ENCODE measurements at places on chromosomes 16 and 17.

- no peak for DNase-seq
These were observed 21.4 kb downstream of the THUMPD1 start for GRCh38 chr16:20720251-20720650.

DNA sequence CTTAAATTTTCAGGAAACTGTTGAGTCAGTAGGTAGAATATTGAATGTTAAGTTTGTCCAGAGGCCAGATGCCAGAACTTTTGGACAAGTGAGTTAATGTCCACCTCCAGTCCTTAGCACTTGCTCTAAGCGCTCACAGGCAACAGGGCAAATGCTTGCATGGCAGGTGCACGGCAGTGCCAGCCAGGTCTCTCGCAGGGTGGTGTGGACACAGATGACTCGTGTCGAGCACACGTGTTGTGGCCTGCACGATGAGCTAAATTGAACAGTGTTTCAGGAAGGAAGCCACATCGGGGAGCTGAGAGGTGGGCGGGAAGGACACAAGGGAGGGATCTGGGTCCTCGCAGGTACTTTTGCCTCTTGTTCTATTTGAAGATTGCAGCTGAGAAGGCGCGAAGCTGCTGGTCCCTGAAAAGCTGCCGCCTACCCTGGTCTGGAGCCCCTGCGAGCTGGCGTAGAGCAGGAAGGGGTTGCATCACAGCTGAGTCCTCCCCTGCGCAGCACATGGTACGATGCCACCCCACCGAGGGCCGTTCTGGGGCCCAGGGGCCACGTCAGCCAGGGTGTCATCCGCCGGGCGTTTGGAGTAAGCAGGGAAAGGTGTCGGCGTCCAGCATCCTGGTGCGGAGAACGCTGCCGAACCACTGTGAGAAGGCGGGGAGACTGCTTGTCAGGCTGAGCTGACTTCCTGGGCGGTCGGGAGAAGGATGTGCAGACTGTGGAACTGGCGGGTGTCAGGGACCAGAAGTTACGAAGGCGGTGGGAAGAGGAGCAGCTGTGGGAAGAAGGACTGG lies 6.3 kb downstream of the RAB40C start:
- no peak for DNase-seq

GRCh38 chr17:41404024-41404671 lies 6.7 kb upstream of the KRT31 start:
- DNase-seq = peak; percentile 76

- no peak for DNase-seq
These were observed 25.5 kb downstream of the RAB11FIP3 start for GRCh38 chr16:450785-451512.

GRCh38 chr17:31008374-31009041 lies 37.7 kb downstream of the RNF135 start:
- peak; percentile 84 for DNase-seq

- DNase-seq = peak; percentile 82
These were observed 56.4 kb downstream of the SLC6A2 start for GRCh38 chr16:55711959-55712876.

DNA sequence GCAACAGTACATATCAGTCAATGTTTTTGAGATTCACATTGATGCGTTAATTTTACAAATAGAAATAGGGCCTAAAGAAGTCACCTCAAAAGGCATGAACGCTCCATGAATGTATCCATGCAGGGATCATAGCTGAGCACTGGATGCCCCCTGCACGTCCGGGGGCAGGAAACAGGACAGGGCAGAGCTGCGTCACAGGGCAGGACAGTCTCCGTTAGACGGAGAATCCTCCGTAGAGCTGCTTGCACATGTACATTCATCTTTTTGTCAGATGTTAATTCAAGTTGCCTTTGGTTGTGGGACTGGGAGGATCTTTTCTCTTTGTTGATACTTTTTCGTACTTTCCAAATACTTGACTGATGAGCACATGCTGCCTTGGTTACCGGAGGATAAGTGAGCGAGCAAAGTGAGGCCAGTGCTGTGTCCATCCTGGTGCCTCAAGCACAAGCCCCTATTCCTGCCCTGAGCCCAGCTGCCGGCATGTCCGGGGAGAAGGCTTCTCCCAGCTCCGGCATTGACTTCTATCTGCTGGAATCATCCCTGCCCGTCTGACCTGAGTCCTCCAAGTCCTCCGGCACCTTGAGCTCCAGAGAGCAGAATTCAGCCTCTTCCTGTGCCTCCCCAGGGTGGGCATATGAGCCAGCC lies 15.0 kb downstream of the GAA start:
- peak; percentile 47 for DNase-seq

DNA sequence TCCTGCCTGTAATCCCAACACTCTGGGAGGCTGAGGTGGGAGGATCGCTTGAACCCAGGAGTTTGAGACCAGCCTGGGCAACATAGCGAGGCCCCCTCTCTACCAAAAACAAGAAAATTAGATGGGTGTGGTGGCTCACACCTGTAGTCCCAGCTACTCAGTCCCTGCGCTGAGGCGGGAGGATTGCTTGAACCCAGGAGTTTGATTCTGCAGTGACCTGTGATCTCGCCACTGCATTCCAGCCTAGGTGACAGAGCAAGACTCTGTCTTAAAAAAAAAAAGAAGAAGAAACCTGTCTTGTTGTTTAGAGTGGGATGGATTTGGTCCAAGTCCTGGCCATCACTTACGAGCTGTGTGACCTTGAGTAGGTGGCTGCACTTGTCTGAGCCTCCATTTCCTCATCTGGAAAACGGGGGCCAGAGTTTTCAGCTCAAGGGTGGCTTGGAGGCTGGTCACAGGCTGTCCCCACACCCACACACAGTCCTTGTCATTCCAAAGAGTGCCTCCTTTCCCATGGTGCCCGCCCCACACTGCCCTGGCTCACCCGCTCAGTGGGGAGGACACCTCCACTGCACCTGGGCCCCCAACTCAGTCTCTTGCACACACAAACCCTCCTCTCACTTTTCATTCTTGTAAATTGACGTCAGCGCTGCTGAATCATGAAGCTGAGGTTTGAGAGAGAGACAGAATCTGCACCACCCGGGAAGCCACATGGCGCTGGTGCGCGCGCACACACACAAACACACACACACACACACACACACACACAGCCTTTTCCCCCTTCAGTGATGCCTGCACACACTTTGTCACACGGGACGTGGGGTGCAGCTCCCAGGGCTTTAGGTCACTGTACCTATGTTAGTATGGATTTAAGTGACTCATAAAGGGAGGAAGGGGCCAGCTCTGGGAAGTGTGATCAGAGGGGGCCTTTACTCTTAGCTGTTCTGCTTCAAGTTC lies 4.2 kb downstream of the SOCS1 start:
- DNase-seq = peak; percentile 90

DNA sequence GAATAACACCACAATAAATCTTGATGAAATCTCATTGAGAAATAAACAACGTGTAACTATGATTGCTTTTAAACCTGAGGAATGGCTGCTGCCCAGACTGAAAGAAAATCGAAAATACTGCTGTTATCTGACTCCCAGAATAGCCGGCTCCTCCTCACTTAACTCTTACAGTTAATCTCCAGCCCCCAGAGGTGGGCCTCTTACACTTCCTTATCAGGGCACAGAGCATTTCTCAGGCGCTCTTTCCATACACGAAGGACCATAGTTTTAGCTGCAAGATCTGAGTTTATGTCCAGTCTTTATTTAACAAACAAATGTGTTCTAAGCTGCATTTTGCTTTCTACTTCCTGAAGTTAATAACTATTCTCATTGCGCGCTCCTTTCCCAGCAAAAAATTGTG lies 206.9 kb downstream of the MAP2K4 start:
- no peak for DNase-seq

DNA sequence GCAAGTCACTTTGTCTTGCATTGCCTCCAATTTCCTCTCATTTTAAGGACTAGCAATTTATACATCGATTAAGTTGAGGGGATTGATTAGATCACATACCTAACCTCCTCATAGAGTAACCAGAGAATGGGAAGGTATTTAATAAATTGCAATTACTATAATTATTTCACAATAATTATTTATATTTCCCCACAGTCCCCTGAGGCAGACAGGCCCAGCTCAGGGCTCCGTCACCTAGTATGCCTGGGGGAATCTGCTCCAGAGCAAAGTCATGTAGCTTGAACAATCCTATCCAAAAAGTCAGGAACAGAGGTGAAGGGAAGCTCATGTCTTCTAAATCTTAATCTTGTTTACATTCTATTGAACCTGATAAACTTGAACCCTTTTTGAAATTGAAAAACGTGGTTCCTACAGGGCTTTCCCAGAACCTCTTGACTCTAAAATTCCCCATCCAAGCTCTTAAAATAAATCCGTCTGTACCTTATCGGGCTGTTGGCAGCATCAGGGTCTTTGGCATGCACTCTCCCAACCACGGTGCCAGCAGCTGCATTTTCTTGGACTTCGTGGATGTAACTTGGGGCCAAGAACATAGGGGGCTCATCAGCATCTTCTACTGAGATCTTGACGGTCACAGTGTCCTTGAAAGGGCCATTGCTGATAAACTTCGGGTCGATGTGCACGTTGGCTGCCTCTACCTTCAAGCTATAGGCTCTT lies 140.1 kb downstream of the CDH11 start:
- no peak for DNase-seq

DNA sequence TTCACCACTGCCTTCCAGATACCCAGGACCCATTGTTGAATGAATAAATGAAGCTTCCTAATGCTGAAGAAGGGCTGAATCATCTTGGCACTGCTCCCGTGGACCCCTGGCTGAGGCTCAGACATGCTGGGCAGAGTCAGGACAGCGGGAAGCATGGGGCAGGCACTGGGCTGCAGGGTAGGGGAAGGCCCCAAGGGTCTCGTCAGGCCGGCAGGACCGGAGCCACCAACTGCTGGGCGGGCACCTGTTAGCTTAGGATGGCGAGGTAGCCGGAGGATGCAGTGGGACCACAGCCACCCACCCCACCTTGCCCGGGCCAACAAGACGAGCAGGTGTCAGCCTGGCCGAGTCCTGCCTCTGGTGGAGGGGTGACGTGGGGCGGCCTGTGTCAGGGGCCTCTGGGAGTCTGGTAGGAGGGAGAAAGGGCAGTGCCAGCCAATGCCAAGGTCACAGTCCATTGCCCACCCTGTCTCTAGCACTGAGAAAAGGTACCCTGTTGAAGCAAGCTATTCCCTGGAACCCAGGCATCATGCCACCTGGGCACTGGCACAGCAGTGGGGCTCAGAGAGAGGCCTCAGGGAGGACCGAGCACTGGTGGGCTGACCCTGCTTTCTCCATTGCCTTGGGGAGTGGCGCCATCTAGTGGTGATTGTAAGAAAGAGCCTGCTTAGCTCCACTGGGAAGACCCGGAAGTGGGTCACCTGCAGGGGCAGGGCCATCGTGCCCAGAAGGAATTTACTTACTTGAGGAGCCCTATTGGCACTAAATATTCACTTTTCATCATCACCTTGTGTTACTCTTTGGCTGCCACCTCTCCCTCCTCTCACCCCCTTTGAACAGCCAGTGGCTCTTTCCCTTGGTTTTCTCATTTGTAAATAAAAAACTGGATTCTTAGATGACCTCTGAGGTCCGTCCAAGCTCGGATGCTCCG lies 3.0 kb upstream of the DLX3 start:
- peak; percentile 91 for DNase-seq

GRCh38 chr16:83781-84615 lies 6.0 kb downstream of the MPG start:
- DNase-seq = no peak

DNA sequence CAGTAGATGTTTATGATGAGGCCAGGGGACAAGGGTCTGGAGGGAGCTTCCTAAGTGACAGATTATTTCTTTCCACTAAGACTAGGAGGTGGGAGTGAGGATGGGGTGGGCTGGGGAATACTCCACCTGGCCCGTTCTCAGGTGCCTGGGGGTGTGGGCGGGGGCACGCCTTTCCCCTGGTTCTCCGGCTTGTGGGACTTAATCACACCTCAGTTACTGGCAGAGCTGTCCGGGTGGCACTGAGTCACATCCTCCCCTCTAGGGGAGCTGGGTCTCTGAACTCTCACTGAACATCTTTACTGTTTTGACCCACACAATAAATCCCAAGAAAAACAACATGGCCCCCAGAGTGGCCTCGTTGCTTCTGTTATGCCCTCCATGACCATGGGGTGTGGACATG lies 332.8 kb downstream of the MAF start:
- DNase-seq = peak; percentile 79

DNA sequence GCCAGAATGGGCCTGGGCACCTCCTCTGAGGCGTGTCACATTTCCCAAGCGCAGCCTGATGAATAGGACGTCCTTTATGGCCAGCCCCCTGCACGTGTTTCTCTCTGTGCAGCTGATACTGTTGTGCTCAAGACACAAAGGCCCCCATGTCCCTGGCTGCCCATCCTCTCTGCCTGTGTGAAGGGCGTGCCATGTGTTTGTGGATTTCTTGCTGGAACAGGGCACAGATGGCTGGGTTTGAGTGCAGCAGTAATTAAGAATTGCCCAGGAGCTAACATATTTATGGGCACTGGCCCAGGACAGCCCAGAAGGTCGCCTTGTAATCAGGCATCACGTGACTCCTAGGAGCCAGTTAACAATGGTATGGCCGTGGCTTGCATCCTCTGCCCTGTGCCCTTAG lies 181.1 kb downstream of the CCDC182 start:
- DNase-seq = no peak

DNA sequence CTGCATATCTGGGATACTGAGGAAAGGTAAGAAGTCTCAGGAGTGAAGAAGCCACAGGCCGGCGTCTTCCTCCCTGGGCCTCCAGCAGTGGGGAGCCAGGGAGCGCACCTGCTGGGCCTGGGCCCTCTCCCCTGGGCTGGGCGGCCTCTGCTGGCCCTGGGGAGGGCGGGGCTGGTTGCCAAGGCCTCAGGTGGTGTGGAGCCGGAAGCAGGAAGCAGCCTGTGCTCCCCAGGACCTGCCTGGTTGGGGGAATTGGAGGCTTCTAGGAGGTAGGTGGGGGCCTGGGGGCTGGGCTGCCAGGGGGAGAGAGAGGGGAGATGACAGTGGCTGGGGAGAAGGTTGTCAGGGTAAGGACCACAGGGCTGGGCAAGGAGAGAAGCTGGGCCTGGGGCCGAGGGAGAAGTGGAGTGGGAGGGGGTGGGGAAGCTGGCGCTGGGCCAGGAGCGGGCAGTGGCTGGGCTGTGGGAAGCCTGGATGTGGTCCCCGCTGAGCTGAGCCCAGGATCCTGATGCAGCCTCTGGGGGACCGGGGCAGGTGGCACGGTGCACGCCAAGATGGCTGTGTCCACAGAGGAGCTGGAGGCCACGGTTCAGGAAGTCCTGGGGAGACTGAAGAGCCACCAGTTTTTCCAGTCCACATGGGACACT lies at the start of gene SMIM22:
Gene SMIM22 (plus strand): TSS at position 189 of the 647 bp plus-strand sequence. CDS start 366 bp downstream, at position 555.
- no peak for DNase-seq

DNA sequence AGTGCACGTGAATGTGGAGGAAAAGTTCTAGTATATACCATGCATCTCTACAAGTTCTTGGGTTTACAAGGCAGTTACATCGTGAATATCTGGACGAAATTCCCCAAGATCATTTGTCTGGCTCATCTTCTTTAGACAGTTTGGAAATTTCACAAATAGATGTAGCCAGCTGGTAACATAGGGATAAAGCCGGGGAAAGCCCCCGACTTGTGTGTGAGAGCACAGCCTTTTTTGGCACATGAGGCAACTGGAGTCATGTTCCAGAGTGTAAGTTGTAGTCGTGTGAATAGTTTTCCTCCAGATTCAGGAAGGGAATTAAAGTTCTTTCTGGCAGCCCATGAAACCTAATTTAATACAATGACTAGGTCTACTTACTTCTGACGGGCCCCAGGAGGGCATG lies 62.3 kb downstream of the MARCHF10 start:
- no peak for DNase-seq

- no peak for DNase-seq
These were observed 101.2 kb downstream of the KCNJ2 start for GRCh38 chr17:70270554-70270953.

GRCh38 chr17:76585033-76585648 lies 519 bp downstream of the ST6GALNAC2 start:
- DNase-seq = peak; percentile 63

GRCh38 chr17:63530557-63531021 lies 7.4 kb downstream of the KCNH6 start:
- no peak for DNase-seq

Data from activated effector memory CD4-positive, alpha-beta T cell treated with anti-CD3 and anti-CD28 coated beads, Interleukin-2, amount 50 U/mL, for 16 hours (primary cell).